Adrenal gland (tissue), 19 donors: ENCODE measurements at places on chromosomes 3 and 15. TPM values are rescaled to one million over a fixed set of nuclear protein-coding genes. Genes with fewer than 3 reads are reported as not detected.

DNA sequence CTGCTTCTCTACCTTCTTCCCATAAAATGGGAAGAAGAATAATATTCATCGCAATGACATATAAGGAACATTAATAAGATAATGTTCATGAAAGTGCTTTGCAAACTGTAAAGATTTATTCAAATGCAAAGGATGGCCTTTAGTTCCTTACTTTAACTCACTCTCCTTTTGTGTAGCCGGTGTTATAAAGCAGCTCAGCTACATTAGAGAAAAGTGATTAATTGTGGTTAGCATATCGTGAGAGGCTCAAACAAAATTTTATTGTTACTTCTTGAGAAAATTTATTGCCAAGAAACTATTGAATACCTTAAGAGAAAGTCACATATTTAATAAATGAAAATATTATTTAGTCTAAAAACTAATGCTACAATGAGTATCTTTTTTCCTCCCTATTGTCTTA, 250.7 kb upstream of the NR2E3 start:
- H3K27me3 ChIP-seq = no peaks in the 10 kb centered on the region
- H3K27ac ChIP-seq = no peak overlapping the region
- H3K4me1 ChIP-seq = no peaks in the 10 kb centered on the region
- H3K4me3 ChIP-seq = no peak overlapping the region
- no peaks in the 10 kb centered on the region for H3K36me3 ChIP-seq

DNA sequence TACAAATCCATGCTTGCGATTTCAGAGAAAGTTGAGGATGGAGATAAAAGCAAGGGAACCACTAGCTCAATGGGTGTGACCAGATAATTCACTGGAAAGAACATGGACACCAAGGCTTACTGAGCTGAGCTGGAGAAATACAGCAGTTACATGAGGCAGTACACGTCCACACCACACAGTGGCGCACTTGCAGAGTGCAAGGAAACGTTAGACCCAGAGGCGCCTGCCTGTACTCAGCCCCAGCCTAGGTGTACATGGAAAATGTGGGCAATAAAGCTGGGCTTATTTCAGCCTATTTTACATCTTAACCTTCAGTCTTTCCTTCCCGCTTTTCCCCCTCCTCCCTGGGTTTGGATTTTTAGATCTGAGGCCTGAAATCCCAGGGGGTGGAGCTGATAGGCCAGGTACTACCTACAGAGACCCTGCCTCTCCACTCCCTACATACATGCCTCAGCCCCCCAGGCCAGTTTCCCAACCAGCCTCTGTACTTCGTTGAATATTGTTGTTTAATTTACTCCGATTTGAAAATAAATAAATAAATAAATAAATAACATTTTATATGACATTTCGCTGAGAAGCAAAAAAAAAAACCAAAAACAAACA, 60.1 kb downstream of the PCOLCE2 start:
- H3K27me3 ChIP-seq = no peaks in the 10 kb centered on the region
- no peak overlapping the region for H3K27ac ChIP-seq
- DNase-seq = peak; percentile 94
- H3K4me1 ChIP-seq = no peaks in the 10 kb centered on the region

DNA sequence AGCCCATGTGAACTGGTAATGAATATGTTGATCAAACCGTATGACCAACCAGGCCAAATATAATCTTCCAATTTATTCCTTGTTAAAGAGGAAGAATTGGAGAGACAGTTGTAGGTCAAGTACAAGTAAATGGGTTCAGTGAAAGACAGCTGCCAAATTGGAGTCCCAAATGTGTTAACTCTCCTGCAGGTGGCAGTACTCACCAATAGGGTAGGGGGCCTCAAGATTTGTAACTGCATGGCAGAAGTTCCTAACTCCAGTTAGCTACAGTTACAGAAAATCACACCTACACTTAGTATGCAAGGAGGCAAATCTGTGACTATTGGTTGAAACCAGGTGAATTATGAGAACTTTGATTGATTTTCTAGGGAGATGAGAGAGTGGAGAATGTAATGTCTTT, 278.0 kb downstream of the ZBBX start:
- H3K4me3 ChIP-seq = no peak overlapping the region
- H3K36me3 ChIP-seq = no peaks in the 10 kb centered on the region
- H3K27me3 ChIP-seq = no peaks in the 10 kb centered on the region
- no peak for DNase-seq
- no peak overlapping the region for H3K27ac ChIP-seq

GRCh38 chr3:94292151-94292550, 229.3 kb downstream of the NSUN3 start:
- no peak for DNase-seq
- no peak overlapping the region for H3K4me3 ChIP-seq
- no peak overlapping the region for H3K27ac ChIP-seq
- H3K27me3 ChIP-seq = no peaks in the 10 kb centered on the region
- no peaks in the 10 kb centered on the region for H3K36me3 ChIP-seq

GRCh38 chr15:43777267-43777914, 625 bp upstream of the ELL3 start:
- peaks cover 19% of the 10 kb centered on the region for H3K4me1 ChIP-seq
- DNase-seq = peak; percentile 84
- H3K27ac ChIP-seq = peak overlapping the region; percentile 77
- H3K27me3 ChIP-seq = no peaks in the 10 kb centered on the region

- no peaks in the 10 kb centered on the region for H3K4me1 ChIP-seq
- H3K27ac ChIP-seq = no peak overlapping the region
- H3K36me3 ChIP-seq = no peaks in the 10 kb centered on the region
- H3K4me3 ChIP-seq = no peak overlapping the region
- no peak for DNase-seq
- peaks cover 2% of the 10 kb centered on the region for H3K27me3 ChIP-seq
Measured at GRCh38 chr3:169695031-169695430, 31.5 kb upstream of the MECOM start.

GRCh38 chr15:40307421-40308211, at the start of gene PLCB2:
PLCB2 (minus strand) TSS chr15:40307935; CDS start chr15:40307672, 263 bp downstream.
- no peaks in the 10 kb centered on the region for H3K36me3 ChIP-seq
- H3K4me3 ChIP-seq = no peak within 1 kb of the TSS
- peak within 1 kb of the TSS; percentile 76 for H3K27ac ChIP-seq
- DNase-seq = no peak
- no peaks in the 10 kb centered on the region for H3K27me3 ChIP-seq

GRCh38 chr3:132538072-132538471, 59.0 kb upstream of the ACKR4 start:
- no peaks in the 10 kb centered on the region for H3K36me3 ChIP-seq
- DNase-seq = no peak
- peaks cover under 1% of the 10 kb centered on the region for H3K4me1 ChIP-seq
- no peaks in the 10 kb centered on the region for H3K27me3 ChIP-seq

- peaks cover 4% of the 10 kb centered on the region for H3K4me1 ChIP-seq
- DNase-seq = no peak
- H3K27ac ChIP-seq = no peak overlapping the region
- no peaks in the 10 kb centered on the region for H3K36me3 ChIP-seq
- H3K27me3 ChIP-seq = no peaks in the 10 kb centered on the region
Measured at GRCh38 chr3:30142946-30143345, 463.5 kb upstream of the TGFBR2 start.

DNA sequence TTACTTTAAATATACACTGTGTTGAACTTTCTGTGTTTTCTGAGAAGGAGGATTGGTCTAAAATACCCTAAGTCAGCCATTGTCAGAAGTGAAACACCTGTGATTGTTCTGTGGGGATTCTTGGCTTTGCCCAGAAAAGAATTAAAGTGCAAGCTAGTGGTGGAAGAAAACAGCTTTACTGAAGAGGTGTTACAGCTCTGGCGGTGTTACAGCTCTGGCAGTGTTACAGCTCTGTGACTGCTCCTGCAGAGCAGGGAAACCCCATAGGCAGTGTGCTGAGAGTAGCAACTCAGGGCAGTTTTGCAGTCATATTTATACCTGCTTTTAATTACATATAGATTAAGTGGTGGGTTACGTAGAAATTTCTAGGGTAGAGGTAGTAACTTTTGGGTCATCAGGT, 66.6 kb downstream of the C3orf20 start:
- H3K27ac ChIP-seq = no peak overlapping the region
- no peaks in the 10 kb centered on the region for H3K27me3 ChIP-seq
- H3K4me1 ChIP-seq = no peaks in the 10 kb centered on the region
- no peak for DNase-seq
- no peak overlapping the region for H3K4me3 ChIP-seq
- H3K36me3 ChIP-seq = no peaks in the 10 kb centered on the region

GRCh38 chr3:45775571-45776300, 20.6 kb downstream of the SLC6A20 start:
- no peaks in the 10 kb centered on the region for H3K27me3 ChIP-seq
- H3K4me3 ChIP-seq = no peak overlapping the region
- no peaks in the 10 kb centered on the region for H3K36me3 ChIP-seq
- no peak overlapping the region for H3K27ac ChIP-seq
- DNase-seq = no peak

DNA sequence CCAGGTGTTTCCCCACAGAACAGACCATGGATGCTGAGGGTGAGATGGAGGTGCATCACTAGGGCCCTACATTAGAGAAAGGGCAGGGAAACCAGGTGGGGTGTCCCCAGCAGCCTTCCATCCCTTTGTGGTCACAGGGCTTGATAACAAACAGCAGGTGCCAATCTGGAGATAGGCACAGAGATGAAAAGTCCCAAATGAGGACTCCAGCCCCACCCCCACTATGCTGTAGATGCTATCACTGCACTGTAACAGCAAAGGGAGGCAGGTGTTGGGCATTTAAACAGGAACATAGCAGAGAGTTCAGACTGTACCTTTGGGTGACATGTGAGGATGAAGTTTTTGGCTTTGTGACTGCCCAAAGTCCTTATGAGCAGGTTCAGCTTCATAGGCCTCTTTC, 21.4 kb downstream of the IL20RB start:
- H3K4me3 ChIP-seq = no peak overlapping the region
- H3K4me1 ChIP-seq = no peaks in the 10 kb centered on the region
- H3K27me3 ChIP-seq = no peaks in the 10 kb centered on the region

- no peak overlapping the region for H3K27ac ChIP-seq
- H3K4me3 ChIP-seq = no peak overlapping the region
- H3K27me3 ChIP-seq = no peaks in the 10 kb centered on the region
- H3K36me3 ChIP-seq = no peaks in the 10 kb centered on the region
Measured at GRCh38 chr15:75232252-75232813, 25.8 kb upstream of the GOLGA6C start.

- no peaks in the 10 kb centered on the region for H3K4me1 ChIP-seq
- H3K4me3 ChIP-seq = no peak overlapping the region
- no peaks in the 10 kb centered on the region for H3K27me3 ChIP-seq
- no peak for DNase-seq
Measured at GRCh38 chr15:28994142-28994830, 108.5 kb downstream of the APBA2 start.

- no peak overlapping the region for H3K4me3 ChIP-seq
- no peaks in the 10 kb centered on the region for H3K4me1 ChIP-seq
- DNase-seq = no peak
- peaks cover 4% of the 10 kb centered on the region for H3K27me3 ChIP-seq
- H3K27ac ChIP-seq = no peak overlapping the region
Measured at GRCh38 chr3:12046406-12046805, 42.2 kb downstream of the SYN2 start.

GRCh38 chr15:79682285-79682684, 214.5 kb downstream of the MTHFS start:
- DNase-seq = peak; percentile 56
- H3K27me3 ChIP-seq = peaks cover 7% of the 10 kb centered on the region
- no peaks in the 10 kb centered on the region for H3K4me1 ChIP-seq
- H3K4me3 ChIP-seq = no peak overlapping the region
- no peaks in the 10 kb centered on the region for H3K36me3 ChIP-seq
- H3K27ac ChIP-seq = no peak overlapping the region

GRCh38 chr3:14275962-14276909, 97.6 kb downstream of the LSM3 start:
- DNase-seq = no peak
- no peak overlapping the region for H3K27ac ChIP-seq
- no peak overlapping the region for H3K4me3 ChIP-seq
- no peaks in the 10 kb centered on the region for H3K27me3 ChIP-seq
- no peaks in the 10 kb centered on the region for H3K36me3 ChIP-seq

DNA sequence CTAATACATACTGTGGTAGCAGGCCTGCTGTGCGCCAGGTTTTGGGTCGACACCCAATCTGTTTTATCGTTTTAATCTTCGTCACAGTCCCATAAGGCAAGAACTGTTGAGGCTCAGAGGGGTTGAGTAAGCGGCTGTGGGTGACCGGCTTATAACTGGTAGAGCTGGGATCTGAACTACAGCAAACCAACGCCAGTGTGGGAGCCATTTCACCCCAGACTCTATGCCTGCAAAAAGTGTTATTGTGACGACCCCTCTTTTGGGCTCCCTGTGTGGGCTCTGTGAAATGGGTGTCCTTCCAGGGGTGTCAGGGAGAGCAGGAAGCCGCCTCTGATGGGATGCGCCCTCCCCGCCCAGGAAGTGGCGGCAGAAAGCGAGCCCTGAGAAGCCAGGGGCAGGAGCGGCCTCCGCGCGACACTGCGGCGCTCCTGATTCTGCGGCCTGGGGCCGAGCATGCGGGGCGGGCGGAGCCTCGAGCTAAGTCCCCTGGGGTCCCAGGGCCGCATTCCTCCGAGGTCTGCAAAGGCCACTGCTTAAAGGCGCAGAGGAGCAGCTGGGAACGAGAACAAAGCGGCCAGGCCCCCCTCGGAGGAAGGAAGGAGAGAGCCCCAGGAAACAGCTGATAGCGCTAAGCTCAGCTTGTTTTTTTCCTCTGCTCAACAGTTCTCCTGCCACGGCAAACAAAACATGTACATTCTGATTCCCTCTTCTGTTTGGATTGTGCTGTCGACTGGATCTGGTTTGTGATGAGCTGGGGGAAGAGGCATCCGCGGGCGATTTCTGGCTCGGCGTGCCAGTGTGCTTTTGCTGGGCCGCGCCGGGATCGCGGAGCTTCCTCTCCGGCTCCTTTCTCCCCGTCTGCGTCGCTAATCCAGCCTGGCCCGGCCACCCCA, 33.9 kb downstream of the GRK7 start:
- peak overlapping the region; percentile 86 for H3K27ac ChIP-seq
- peak; percentile 68 for DNase-seq
- no peaks in the 10 kb centered on the region for H3K36me3 ChIP-seq
- no peak overlapping the region for H3K4me3 ChIP-seq

GRCh38 chr15:69931156-69931555, 166.6 kb downstream of the TLE3 start:
- no peak overlapping the region for H3K4me3 ChIP-seq
- H3K27ac ChIP-seq = no peak overlapping the region
- no peak for DNase-seq
- H3K27me3 ChIP-seq = no peaks in the 10 kb centered on the region
- no peaks in the 10 kb centered on the region for H3K36me3 ChIP-seq

DNA sequence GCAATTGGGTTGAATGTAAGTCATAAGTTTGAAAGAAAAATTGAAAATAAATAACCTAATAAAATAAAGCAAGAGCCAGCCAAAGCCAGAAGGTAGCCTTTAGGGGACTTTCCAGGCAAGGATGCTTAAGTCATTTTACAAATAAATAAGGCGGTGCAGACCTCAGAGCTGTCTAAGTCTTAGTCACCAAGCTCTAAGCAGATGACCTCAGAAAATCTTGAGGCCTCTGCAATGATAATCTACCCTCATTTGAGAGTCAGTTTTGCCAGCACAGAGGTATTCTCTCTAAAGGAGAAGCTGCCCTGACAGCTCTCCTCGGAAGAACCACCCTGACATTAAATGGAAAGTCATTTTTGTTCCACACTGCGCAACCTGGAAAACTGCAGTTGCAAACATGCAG, 113.9 kb downstream of the OXNAD1 start:
- H3K27ac ChIP-seq = no peak overlapping the region
- H3K4me1 ChIP-seq = no peaks in the 10 kb centered on the region
- peaks cover 11% of the 10 kb centered on the region for H3K36me3 ChIP-seq
- DNase-seq = no peak
- H3K27me3 ChIP-seq = no peaks in the 10 kb centered on the region
- no peak overlapping the region for H3K4me3 ChIP-seq

Gene ARHGAP11A
- 13.3 TPM for total RNA-seq

Gene P2RY1
- 5.0 TPM for total RNA-seq

Gene KNG1
- total RNA-seq = not detected

Gene MTMR10
- 21.9 TPM for total RNA-seq

Gene CPLX3
- 0.81 TPM for total RNA-seq

Gene FETUB
- not detected for total RNA-seq

Gene CFAP91
- 8.1 TPM for total RNA-seq

Gene GOLGA8K
- total RNA-seq = 0.42 TPM

Gene SLC28A2
- total RNA-seq = under 0.01 TPM

Gene DNAH12
- total RNA-seq = 1.8 TPM
